ENCODE measurements at places on chromosomes 3 and 15. TPM values are rescaled to one million over a fixed set of nuclear protein-coding genes. Genes with fewer than 3 reads are reported as not detected.
A peak's percentile ranks its signal among the peaks of the same experiment; 100 is the strongest.

HYAL1 gene
- 32.9 TPM for total RNA-seq

CAMP gene
- 2.1 TPM for total RNA-seq

EPHB1 gene
- 1.1 TPM for total RNA-seq

GOLGA8K gene
- total RNA-seq, result 1.5 TPM

ECE2 gene
- total RNA-seq, result 6.6 TPM

NOX5 gene
- not detected for total RNA-seq

FGF12 gene
- 332 TPM for total RNA-seq

GOLGA8Q gene
- not detected for total RNA-seq

DNA sequence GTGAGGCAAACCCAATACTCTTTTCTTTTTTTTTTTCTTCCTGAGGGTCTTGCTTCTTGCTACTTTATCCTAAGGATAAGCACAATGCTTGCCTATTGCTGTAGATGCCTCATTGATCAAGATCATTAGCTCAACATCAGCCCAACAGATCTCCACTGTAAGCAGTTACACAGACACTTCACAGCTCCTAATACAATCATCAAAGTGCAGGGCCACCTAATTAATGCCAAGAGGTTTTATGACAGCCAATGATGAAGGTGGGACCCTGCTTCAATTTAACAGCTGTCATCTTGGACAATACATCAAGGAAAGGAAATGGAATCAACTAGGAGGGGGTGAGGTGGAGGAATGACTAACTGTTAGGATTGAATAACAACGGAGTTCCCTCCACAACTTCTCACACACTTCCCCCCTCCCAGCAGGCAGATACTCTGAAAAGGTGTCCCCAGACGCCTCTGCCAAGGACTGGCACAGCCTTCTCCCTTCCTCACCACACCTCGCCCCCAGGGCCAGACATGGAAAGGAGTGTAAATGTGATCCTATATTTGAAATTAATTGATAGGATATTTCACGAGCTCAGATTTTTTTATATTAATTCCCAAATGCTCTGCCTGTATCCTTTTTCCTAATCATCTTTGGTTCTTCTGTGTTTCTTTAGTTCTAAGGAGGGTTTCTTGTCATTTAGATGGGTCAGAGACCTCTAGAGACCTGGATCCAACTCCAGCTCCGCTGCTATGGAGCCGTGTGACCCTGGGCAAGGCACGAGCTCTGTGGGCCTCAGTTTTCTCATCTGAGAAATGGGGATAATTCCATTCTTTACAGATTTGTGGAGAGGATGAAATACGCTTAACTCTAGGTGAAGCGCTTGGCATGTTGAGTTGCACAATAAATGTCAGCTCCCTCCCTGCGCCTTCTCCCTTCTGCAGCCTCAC, 1.2 kb downstream of the DCLK3 start:
- DNase-seq, result no peak

- no peak for DNase-seq
These were observed 65.8 kb downstream of the AAGAB start for GRCh38 chr15:67188551-67189218.

- DNase-seq, result peak; percentile 55
These were observed 156.1 kb upstream of the LRRFIP2 start for GRCh38 chr3:37330466-37330865.

DNA sequence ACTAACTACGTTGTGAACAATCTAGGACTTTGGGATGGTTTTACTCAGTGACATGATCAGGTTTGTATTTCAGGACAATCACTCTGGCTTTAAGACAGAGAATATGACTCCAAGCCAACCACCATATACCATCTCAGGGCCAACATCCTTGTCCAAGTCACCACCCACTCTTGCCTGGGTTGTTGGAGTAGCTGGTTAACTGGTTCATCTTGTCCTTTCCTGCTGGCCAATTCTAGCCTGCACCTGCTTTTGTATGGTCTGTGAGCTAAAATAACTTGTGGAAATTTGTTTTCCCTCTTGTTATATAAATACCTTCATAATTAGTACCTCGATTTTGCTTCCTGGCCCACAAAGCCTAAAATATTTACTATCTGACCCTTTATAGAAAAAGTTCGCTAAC, 306.8 kb upstream of the STT3B start:
- DNase-seq, result no peak

- DNase-seq, result no peak
These were observed 78.6 kb downstream of the RNF13 start for GRCh38 chr3:149891621-149892020.

DNA sequence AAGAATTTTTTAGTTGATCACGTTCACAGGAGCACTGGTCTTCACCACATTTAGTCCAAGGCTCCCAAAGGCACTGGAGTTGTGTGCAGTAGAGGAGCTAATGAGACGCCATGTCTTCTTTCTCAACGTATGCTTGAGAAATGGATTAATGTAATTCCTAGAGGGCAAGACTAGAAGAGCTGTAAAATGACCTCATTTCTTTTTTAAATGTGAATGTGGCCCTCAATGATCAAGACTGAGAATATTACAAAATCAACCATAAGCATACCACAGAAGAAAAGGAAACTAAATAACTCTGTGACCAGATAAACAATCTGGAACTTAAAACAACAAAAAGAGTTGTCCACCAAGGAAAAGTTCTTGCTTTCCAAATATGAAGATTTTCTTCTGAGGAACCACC, 112.1 kb upstream of the THBS1 start:
- no peak for DNase-seq

- no peak for DNase-seq
These were observed 569.2 kb upstream of the ARPP21 start for GRCh38 chr3:35070088-35070487.

GRCh38 chr15:55297315-55297714, 7.7 kb upstream of the RAB27A start:
- no peak for DNase-seq

DNA sequence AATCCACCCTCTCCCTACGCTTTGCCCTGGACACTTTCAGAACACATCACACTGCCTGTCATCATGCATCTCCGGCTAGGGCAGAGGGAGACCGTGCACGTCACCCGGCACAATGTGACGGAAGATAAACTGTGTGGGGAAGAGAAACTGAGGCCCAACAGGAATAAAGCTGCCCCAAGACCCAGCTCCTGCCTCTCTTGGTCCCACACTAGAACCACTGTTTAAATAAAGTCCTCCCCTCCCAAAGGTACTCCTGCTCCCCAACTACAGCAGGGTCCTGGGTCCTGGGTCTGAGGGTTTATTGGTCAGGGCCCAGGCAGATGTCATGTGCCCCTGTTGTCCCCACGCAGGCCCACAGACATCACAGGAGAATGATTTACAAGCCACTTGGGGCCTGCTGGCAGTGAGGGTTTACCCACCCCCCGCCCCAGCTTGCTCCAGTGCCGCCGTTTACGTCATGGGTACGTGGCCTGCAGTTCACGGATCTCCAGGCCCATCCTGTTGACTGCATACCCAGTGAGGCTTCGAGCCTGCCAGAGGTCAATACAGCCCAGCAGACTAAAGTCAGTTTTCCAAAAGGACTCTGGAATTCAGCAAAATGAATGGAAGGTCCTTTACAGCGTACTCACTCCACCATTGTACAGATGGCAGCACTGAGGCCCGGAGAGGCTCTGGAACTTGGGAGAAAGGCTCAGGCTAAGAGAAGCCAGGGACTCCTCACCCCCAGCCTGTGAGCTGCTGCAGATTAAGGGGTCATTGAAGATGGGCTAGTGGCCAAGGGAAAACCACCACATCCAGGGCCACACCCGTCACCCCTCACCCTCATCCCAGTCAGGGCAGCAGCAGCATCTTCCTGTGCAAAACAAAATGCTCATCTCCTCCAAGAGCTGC, 23.2 kb downstream of the ALS2CL start:
- no peak for DNase-seq

DNA sequence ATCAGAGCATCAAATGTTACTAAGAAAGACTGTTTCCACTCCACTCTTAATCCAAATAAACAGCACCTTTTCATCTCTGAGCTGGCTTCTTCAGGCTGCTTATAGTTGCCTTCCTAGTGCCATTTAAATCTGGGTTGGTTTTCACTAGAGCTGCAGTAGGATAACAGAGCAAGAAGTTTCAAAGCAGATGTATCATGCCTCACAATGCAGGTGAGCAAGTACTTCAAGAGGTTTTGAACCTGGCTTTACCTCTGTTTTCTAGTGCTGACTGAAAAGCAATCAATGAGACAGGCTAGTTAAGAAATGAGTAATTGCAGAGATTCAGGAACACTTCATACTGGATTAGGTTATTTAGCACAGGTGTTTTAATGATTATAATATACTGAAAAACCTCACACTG, 147.7 kb upstream of the SATB1 start:
- no peak for DNase-seq

- no peak for DNase-seq
These were observed 30.2 kb downstream of the PML start for GRCh38 chr15:74024687-74025086.

DNA sequence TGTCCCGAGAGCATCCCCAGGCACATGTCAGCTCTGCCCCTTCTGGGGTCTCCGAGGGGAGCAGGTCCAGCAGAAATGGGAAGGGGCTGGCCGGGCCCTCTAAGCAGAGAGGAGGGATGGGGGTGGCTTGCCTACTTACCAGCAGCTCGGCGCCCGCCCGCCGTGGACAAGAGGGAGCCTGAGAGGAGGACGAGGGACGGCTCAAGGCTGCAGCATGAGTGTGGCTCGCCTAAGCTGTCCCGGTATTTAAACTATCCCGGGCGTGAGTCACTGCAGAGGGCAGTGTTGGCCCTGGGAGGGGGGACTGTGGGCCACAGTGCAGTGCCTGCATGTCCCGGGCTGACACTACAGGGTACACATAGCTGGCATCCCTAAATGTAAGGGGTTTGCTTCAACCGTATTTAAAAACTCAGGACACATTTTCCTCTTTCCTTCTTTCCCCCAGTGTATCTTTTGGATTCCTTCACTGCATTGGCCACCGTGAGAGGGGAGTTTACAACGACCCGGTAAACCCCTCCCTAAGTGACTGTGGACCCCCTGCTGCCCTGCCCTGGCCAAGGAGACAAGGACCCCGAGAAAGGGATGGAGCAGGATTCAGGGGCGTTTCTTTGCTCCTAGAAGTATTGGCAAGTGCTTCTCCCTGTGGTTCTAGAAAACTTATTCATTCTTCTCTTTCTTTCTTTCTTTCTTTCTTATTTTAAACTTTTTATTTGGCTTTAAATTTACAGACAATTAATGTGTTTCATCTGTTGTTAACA, at the start of gene LRRC15:
TSS of gene LRRC15 (minus strand) at position 222 of the 758 bp plus-strand sequence. CDS start 8,700 bp downstream, outside the sequence.
- DNase-seq, result no peak

DNA sequence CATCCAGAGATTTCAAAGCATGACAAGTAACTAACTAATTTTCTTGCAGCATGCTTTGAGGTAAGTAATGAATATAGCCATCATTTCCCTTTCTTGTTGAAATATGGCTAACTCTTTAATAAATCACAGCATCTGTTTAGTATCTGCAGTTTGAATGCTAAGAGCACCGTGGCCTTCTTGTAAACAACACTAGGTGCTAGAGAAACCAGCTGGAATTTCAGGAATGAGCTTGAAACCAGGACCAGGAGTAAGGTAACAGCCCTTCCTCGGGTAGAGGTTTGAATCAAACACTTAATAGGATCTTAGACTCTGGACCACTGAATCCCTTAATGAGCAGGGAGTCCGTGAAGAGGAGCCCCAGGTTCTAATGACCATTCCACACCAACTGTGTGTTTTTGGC, 13.6 kb downstream of the CALML4 start:
- DNase-seq, result no peak
